ENCODE measurements at places on chromosomes 3 and 15.

DNA sequence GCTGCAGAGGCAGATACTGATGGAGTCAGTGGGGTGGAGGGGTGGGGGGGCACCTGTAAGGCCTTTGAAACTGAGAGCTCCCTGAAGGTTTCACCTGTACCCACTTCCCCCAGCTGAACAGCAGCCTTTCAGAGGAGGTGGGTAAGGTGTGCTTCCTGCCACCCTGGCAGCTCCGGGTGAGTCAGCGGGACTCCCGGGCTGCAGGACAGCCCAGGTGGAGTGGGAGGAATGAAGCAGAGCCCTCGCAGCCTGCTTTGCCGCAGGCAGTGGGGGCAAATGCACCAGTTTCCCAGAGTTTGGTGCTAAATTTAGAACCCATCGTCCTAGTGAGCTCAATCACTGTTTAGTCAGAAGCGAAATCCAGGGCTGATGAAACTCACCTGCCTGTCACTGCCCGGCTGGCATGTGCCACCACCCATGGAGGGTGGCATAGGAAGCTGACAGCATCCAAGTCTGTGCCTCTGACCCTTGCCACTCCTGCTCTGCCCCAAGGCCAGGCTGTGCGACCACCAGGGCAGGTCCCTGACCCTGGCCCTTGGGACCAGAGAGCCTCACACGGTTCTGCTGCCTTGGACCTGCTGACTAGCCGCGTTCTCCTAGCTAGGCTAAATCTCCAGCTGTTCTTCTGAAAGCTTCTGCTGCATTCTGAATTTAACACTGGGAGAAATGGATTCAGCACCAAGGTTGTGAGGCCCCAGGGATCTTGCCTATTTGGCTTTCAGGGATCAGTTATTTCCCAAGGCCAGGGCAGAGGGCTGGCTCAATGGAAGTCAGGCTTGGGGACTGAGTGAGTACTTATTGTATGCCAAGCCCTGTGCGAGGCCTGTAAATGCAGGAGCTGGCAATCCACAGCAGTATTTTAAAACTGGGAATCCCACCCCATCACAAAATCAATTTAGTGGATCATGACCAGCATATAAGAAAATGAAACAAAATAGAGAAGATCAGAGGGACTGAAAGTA lies 67.3 kb upstream of the RASGRF1 start:
- DNase-seq: no peak

DNA sequence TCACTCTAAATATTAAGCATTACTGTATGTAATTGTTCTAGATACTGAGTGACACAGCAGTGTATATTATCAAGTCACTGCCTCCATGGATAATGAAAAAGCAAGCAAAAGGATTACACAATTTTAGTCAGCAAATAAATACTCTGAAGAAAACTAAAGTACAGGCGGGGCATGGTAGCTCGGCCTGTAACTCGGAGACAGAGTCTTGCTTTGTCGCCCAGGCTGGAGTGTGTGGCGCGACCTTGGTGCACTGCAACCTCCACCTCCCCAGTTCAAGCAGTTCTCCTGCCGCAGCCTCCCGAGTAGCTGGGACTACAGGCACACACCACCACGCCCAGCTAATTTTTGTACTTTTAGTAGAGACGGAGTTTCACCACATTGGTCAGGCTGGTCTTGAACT lies 32.7 kb downstream of the RBM6 start:
- DNase-seq: no peak

GRCh38 chr3:141095546-141095937 lies 44.4 kb downstream of the SPSB4 start:
- no peak for DNase-seq

GRCh38 chr15:45704329-45705249 lies 69.8 kb downstream of the SQOR start:
- peak; percentile 1 for DNase-seq

Measured in activated T-cell treated with anti-CD3 and anti-CD28 coated beads for 48 hours (primary cell).